CD8-positive, alpha-beta memory T cell (primary cell): ENCODE measurements at places on chromosomes 3 and 15. TPM values are rescaled to one million over a fixed set of nuclear protein-coding genes. Genes with fewer than 3 reads are reported as not detected.

GRCh38 chr3:183330881-183331280 lies 77.8 kb downstream of the B3GNT5 start:
- H3K27ac ChIP-seq = peak overlapping the region; percentile 29
- no peaks in the 10 kb centered on the region for H3K27me3 ChIP-seq
- no peaks in the 10 kb centered on the region for H3K36me3 ChIP-seq
- no peaks in the 10 kb centered on the region for H3K4me1 ChIP-seq

DNA sequence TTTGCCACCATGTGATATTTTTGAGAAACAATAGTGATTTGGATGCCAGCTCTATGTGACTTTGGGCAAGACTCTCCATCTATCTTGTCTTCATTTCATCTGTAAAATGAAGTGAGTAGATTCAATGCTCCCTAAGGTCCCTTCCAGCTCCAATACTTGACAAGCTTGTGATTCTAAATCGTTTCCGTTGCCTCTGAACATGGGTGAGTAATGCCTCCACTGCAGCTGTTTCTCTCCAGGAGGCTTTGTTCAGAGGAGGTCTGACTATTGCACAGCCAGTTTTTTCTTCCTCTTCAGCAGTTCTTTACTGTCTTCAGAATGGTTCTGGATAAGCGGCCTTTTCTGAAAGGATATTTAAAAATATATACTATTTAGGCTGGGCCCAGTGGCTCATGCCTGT lies 14.8 kb upstream of the TMOD3 start:
- no peaks in the 10 kb centered on the region for H3K36me3 ChIP-seq
- DNase-seq = no peak
- no peaks in the 10 kb centered on the region for H3K4me1 ChIP-seq
- no peak overlapping the region for H3K27ac ChIP-seq

DNA sequence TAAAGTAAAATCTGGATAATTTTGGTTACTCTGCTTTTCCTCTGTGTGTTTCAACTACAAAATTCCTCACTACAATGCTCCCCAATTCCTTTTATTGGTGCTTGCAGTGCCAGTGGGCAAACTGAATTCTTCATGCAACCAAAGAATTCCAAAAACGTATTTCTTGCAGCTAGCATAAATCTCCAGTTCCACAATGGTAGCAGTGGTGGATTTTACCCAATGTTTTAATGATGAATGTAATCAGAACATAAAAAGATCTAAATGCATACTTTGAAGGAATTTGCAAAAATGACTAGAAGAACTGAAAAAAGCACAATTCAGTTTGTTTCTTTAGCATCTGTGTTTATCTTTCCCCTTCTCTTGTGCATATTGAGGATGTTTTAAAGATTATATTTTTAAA lies 359.6 kb upstream of the TPRG1 start:
- H3K27ac ChIP-seq = no peak overlapping the region
- H3K27me3 ChIP-seq = no peaks in the 10 kb centered on the region
- no peak for DNase-seq
- no peaks in the 10 kb centered on the region for H3K36me3 ChIP-seq
- H3K4me1 ChIP-seq = no peaks in the 10 kb centered on the region

- H3K27ac ChIP-seq = no peak overlapping the region
Measured at GRCh38 chr3:18354701-18355100, 70.4 kb downstream of the SATB1 start.

- DNase-seq = no peak
- H3K27ac ChIP-seq = no peak overlapping the region
- H3K4me3 ChIP-seq = no peak overlapping the region
Measured at GRCh38 chr15:26621816-26622215, 151.1 kb downstream of the GABRB3 start.

DNA sequence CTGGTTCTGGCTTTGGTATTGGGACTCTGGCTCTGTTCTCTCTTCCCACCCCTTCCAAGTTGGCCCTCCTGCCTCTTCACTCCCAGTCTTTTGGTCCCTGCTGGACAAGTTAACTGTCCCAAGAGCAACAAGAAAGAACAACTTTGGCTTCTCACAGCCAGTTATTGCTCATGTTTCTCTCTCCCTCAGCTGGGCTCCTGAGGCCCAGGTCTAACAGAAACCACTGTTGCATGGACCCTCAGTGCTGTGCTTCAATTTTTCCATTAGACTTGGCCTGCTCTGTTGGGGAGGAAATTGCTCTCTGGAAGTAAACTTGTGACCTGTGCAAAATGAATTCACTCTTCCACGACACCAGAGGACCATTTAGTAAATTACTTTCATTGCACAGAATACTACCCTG lies 64.5 kb downstream of the CHST2 start:
- H3K4me3 ChIP-seq = no peak overlapping the region
- H3K4me1 ChIP-seq = no peaks in the 10 kb centered on the region
- no peaks in the 10 kb centered on the region for H3K27me3 ChIP-seq
- DNase-seq = no peak
- H3K27ac ChIP-seq = no peak overlapping the region
- no peaks in the 10 kb centered on the region for H3K36me3 ChIP-seq

DNA sequence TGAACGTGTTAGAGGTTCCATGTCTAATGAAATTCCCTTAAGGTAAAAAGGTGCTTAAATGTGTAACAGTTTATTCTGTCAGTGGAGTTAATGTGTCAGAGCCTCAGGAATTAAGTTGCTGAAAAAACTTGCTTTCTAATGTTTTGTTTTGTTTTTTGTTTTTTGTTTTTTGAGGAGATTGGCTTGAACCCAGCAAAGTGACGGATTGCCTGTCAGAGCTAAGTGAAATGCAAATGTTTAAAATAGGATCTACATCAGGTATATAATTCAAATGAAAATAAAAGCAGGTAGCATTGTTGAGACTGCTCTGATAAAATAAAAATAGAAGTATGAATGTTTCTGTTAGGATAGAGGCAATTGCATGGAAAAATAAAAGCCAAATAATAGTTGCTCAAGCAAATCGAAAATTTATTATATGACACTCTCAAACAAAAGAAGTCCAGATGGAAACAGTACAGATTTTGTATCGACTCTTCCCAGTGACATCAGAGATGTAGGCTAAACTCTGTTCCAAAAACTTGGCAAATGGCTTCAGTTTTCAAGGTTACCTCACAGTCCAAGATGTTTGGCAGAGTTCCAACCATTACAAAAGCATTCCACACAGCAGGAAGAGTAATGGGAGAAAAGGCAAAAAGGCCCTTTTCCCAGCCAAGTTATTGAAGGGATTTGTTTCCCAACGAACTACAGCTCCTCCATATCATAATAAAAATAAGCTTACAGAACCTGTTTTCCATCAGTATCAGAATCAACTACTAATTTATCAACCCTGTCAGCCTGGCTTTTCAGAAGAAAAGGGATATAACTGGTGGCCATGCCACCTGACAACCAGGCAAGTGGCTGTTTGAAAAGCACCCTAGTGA lies 291.0 kb downstream of the TBL1XR1 start:
- DNase-seq = no peak
- H3K27ac ChIP-seq = no peak overlapping the region
- no peaks in the 10 kb centered on the region for H3K36me3 ChIP-seq

- H3K27me3 ChIP-seq = no peaks in the 10 kb centered on the region
- peaks cover 17% of the 10 kb centered on the region for H3K36me3 ChIP-seq
- DNase-seq = no peak
- peaks cover 35% of the 10 kb centered on the region for H3K4me1 ChIP-seq
- peak overlapping the region; percentile 62 for H3K4me3 ChIP-seq
Measured at GRCh38 chr3:48440590-48440958, 517 bp downstream of the TMA7 start.

DNA sequence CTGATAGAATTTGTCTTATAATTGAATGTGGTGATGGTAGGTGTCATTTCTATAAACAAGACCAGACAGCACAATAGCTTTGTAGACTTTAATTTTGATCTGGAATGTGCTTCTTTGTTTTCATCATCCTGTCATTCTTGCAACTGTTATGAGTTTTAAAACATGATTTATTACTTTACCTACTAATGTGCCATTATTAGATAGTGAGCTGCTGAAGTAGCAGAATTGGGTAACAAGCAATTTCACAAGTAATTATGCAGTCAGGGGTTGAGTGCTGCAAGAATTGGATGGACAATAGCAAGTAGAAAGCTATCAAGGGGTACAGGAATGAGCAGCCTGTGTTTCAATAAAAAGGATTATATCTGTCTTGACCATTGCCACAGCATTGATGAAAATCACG lies 975.6 kb downstream of the ROBO1 start:
- H3K4me3 ChIP-seq = no peak overlapping the region
- H3K27me3 ChIP-seq = no peaks in the 10 kb centered on the region
- no peaks in the 10 kb centered on the region for H3K36me3 ChIP-seq
- no peaks in the 10 kb centered on the region for H3K4me1 ChIP-seq

GRCh38 chr3:140559546-140559945 lies 118.3 kb upstream of the TRIM42 start:
- H3K4me1 ChIP-seq = no peaks in the 10 kb centered on the region
- no peak overlapping the region for H3K4me3 ChIP-seq
- no peak overlapping the region for H3K27ac ChIP-seq

- no peaks in the 10 kb centered on the region for H3K36me3 ChIP-seq
- no peak overlapping the region for H3K27ac ChIP-seq
- H3K27me3 ChIP-seq = no peaks in the 10 kb centered on the region
- no peak overlapping the region for H3K4me3 ChIP-seq
- DNase-seq = no peak
Measured at GRCh38 chr15:58498821-58499580, 67.2 kb downstream of the LIPC start.

DNA sequence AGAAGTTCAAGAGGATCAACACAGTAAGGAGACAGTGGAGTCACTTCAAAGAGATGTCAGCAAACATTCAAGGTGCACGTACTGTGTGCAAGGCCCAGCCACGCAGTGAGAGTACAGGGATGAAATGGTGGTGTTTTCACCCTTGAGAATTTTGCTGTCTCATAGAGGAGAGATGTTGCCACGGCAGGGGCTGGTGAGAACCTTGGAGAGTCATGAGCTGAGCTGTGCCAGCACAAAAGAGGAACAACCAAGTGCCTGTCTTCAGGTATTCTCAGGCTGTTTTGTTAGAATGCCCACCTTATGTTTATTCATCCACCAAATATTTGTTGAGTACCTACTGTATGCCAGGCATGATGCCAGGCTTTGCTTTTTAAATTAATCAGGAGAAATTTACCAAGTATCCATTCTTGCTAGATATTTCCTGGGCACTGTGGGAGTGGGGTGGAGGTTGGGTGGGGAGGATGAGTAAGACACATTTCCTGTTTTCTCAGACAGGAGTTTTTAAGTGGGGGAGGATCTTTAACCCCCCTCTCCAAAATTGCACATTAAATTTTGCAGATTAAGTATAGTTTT lies 72.6 kb downstream of the SLC6A11 start:
- H3K4me1 ChIP-seq = no peaks in the 10 kb centered on the region
- no peaks in the 10 kb centered on the region for H3K36me3 ChIP-seq
- peaks cover 3% of the 10 kb centered on the region for H3K27me3 ChIP-seq
- no peak overlapping the region for H3K27ac ChIP-seq
- H3K4me3 ChIP-seq = no peak overlapping the region
- DNase-seq = no peak

GRCh38 chr15:64144192-64144564 lies 7.4 kb upstream of the SNX22 start:
- H3K4me1 ChIP-seq = no peaks in the 10 kb centered on the region
- no peak for DNase-seq
- H3K36me3 ChIP-seq = peaks cover 4% of the 10 kb centered on the region
- H3K27me3 ChIP-seq = no peaks in the 10 kb centered on the region

DNA sequence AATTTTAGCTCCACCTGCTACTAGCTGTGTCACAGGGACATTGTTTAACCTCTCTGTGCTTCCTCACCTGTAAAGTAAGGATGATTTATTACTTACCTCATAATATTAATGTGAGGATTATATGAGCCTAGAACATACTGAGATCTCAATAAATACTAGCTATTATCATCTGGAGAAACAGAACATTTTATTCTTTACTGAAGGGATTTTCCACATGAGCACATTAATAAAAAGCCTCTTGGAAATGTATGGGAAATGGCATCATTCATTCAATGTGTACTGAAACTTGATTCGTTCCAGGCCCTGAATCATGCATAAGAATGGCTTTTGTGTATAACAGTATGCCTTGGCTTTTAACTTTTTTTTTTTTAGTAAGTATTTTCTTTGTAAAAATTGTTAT lies 11.0 kb upstream of the CEMIP start:
- no peak overlapping the region for H3K27ac ChIP-seq
- H3K36me3 ChIP-seq = no peaks in the 10 kb centered on the region
- H3K4me3 ChIP-seq = no peak overlapping the region
- no peak for DNase-seq
- no peaks in the 10 kb centered on the region for H3K27me3 ChIP-seq

- no peaks in the 10 kb centered on the region for H3K36me3 ChIP-seq
- peaks cover 6% of the 10 kb centered on the region for H3K4me1 ChIP-seq
- no peaks in the 10 kb centered on the region for H3K27me3 ChIP-seq
- H3K27ac ChIP-seq = no peak overlapping the region
- no peak for DNase-seq
- H3K4me3 ChIP-seq = no peak overlapping the region
Measured at GRCh38 chr3:49351521-49352011, 6.6 kb downstream of the GPX1 start.

GRCh38 chr15:85336880-85337279 lies 43.5 kb upstream of the AKAP13 start:
- no peaks in the 10 kb centered on the region for H3K36me3 ChIP-seq
- H3K4me3 ChIP-seq = no peak overlapping the region
- peaks cover 2% of the 10 kb centered on the region for H3K4me1 ChIP-seq
- no peaks in the 10 kb centered on the region for H3K27me3 ChIP-seq
- H3K27ac ChIP-seq = no peak overlapping the region

- no peak for DNase-seq
- no peaks in the 10 kb centered on the region for H3K36me3 ChIP-seq
- no peak within 1 kb of the TSS for H3K4me3 ChIP-seq
- no peak within 1 kb of the TSS for H3K27ac ChIP-seq
Measured at GRCh38 chr15:53978253-53978906, at the start of gene UNC13C. Gene UNC13C (plus strand): TSS chr15:53978441. CDS start chr15:54012904, 34,463 bp downstream.

DNA sequence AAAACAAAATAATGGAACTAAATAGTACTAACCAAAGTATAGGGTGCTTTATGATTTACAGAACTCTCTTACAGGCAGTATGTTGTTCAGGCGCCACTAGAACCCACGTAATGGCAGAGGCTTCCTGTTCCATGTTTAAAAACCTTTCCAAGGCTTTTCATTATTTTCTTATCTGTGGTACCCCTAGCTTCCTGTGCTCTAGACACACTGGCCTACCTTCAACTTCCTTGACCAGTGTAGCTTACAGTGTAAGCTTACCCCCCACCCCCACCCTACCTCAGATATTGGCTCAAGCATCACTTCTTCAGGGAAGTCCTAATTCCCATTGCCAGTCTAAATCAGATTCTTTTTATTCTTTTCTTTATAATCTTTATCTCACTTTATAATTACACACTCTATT lies 2.9 kb downstream of the NR2C2 start:
- no peak overlapping the region for H3K4me3 ChIP-seq
- H3K4me1 ChIP-seq = peaks cover 33% of the 10 kb centered on the region
- no peak for DNase-seq
- H3K36me3 ChIP-seq = peaks cover 5% of the 10 kb centered on the region
- no peak overlapping the region for H3K27ac ChIP-seq

GRCh38 chr15:61729646-61730045 lies 330.6 kb downstream of the VPS13C start:
- no peak overlapping the region for H3K4me3 ChIP-seq
- no peaks in the 10 kb centered on the region for H3K4me1 ChIP-seq
- no peak overlapping the region for H3K27ac ChIP-seq
- H3K36me3 ChIP-seq = no peaks in the 10 kb centered on the region

GRCh38 chr15:66723826-66724731 lies 22.0 kb downstream of the SMAD6 start:
- no peaks in the 10 kb centered on the region for H3K27me3 ChIP-seq
- H3K27ac ChIP-seq = no peak overlapping the region
- no peak for DNase-seq
- H3K4me3 ChIP-seq = no peak overlapping the region
- no peaks in the 10 kb centered on the region for H3K36me3 ChIP-seq

- H3K27me3 ChIP-seq = no peaks in the 10 kb centered on the region
- peaks cover 10% of the 10 kb centered on the region for H3K36me3 ChIP-seq
- DNase-seq = no peak
- peaks cover 14% of the 10 kb centered on the region for H3K4me1 ChIP-seq
- H3K27ac ChIP-seq = no peak overlapping the region
Measured at GRCh38 chr3:184366619-184367289, 5.2 kb downstream of the POLR2H start.

DNASE1L3 gene
- total RNA-seq = not detected

DNAH1 gene
- total RNA-seq = 7.0 TPM

KNG1 gene
- total RNA-seq = not detected

HTR3E gene
- total RNA-seq = not detected
